B cell (primary cell): ENCODE measurements at places on chromosomes 5 and 9. TPM values are rescaled to one million over a fixed set of nuclear protein-coding genes. Genes with fewer than 3 reads are reported as not detected.

GRCh38 chr9:86794391-86795046 is 152.8 kb downstream of the GAS1 start:
- DNase-seq: no peak

DNA sequence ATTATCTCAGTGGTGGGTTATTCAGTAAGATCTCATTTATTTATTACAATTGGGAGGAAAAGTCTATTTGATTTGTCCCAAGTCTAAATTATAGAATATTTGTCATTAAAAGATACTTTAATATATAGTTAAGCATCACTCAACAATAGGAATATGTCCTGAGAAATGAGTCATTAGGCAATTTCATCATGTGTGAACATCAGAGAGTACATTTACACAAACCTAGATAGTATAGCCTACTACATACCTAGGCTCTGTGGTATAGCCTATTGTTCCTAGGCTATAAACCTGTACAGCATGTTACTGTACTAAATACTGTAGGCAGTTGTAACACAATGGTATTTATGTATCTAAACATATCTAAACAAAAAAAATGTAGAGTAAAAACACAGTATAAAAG is 135.0 kb upstream of the RASA1 start:
- DNase-seq: no peak

Gene MARCHF3
- 35.0 and 42.2 TPM in 2 replicates for total RNA-seq

DNA sequence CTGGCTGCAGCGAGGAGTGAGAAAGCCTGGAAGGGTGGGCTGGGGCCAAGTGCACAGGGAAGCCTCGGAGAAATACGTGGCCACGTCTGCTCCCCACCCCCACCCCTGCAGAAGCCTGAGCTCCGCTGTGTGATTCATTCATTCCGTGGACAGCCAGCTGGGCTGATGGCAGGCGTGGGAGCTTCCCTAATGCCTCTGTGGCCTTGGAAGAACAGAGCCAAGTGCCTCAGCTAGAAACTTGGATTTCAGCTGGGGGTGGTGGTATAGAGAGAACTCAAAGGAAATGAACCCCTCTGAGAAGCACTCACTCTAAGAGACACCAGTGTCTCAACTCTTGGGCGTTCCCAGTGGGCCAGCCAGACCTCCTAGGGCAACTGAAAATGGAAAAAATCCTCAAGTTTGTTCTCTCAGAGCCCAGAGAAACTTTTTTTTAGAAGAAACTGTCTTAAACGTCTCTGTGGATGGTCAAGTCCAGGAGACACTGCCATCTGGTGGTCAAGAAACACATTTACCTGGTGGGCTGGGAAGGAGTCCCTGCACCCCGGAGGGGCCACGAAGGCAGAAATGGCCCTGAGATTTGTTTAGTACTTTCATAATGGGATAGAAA is 18.0 kb downstream of the ATOX1 start:
- peak; percentile 73 for DNase-seq

Gene HARS2
- total RNA-seq: 65.1 and 68.0 TPM in 2 replicates

DNA sequence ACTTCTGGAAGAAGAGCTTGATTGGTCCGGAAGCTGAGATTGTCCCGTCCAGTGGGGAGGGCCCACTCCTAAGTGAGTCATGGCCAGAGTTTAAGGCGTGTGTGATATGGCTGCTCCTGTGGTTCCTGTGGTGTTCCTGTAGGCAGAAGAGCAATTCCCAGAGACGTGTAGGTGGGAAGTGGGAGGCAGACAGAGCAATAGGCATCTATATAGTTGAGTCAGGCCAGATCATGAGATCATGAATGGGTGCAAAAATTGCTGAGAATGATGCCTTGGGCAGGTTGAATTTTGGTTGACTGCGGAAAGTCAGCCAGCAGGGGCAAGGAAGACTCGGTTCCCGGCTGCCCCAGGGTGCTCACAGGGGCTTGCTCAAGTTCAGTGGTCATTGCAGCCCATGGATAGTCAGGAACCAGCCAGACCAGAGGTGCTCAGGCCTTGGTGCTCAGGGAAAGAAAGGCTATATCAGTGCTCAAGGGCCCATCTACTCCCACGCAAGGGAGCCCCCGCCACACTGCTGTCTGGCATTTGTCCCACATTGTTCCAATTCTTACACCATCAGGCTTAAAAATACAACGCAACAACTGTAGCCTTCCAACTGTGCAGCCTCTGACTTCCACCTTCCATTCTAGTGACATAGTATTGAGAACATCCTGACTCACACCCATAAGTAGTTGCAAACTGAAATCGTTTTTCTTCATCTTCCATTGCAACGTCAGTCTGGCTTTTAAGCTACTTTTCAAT is 21.0 kb upstream of the GSN start:
- no peak for DNase-seq

DNA sequence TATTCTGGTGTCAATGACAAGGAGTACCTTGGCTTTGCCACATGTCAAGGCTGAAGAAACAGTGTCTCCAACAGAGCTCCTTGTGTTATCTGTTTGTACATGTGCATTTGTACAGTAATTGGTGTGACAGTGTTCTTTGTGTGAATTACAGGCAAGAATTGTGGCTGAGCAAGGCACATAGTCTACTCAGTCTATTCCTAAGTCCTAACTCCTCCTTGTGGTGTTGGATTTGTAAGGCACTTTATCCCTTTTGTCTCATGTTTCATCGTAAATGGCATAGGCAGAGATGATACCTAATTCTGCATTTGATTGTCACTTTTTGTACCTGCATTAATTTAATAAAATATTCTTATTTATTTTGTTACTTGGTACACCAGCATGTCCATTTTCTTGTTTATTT is 19.8 kb downstream of the CD274 start:
- DNase-seq: no peak

Gene AGXT2
- not detected in 2 replicates for total RNA-seq

DNA sequence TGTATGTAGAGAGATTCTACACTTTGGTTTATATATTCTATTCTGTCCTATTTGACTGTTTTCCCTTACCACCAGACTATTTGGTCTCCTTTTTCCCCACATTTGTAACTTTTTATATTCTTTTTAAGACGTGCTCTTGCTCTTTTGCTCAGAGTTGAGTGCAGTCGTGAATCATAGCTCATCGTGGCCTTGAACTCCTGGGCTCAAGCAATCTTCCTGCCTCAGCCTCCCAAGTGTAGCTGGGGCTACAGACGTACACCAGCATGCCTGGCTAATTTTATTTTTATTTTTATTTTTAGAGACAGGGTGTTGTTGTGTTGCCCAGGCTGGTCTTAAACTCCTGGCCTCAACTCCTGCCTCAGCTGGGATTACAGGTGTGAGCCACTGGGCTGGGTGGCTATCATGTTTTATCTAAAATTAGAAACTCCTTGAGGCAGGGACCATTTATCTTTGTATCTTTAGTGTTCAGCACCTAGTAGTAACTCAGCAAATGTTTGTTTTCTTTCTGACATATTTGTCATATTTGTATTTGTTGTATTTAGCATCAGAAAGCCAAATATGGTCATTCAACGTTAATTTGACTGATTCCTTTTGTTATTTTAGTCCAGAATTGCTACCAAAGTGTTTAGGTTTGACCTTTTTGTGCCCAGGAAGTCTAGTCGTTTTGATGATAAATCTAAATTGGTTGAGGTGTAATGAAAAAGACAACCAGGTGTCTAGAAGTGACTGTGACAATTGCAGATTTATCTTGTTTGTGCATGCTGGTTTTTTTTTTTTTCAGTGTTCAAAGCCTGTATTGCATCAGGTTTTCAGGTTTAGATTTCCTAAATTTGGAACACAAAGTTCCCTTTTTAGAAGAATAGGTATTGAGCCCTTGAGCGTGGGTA is 44.3 kb downstream of the ERBIN start:
- DNase-seq: no peak

Gene RNF14
- total RNA-seq: 26.6 and 28.1 TPM in 2 replicates

DNA sequence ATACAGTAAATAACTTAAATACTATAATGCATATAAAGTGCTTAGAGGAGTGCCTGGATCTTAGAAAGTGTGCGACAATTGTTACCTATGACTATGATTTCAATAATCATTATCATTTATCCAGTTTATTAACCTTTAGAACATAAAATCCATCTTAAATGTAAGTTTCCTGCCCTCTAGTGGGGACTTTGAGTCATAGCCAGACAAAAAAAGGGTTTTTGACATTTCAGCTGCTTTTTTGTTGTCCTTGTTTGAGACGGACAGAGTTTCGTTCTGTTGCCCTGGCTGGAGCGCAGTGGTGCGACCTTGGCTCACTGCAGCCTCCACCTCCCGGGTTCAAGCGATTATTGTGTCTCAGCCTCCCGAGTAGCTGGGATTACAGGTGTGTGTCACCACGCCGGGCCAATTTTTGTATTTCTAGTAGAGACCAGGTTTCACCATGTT is 9.7 kb upstream of the C9orf152 start:
- DNase-seq: peak; percentile 62

DNA sequence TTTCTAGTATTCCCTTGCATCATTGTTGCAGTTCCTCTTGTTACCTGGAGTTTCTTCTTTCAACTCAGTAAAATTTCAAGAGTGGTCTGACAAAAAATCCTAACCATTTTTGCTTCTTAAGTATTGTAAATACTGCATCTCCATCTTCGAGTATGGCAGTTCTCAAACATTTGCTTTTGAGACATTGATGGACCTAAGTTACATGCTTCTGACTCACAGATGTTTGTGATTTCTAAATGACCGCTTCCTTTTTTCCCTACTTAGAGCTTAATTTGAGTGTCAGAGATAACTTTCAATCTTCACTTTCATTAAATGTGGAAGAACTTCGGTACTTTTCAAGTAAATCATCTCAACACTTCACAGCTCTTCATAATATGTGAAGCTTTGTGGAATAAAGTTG is 4.2 kb downstream of the UHRF2 start:
- DNase-seq: peak; percentile 42

GRCh38 chr5:40716000-40716399 is 36.3 kb downstream of the PTGER4 start:
- no peak for DNase-seq

GRCh38 chr5:15819617-15820016 is 319.6 kb downstream of the FBXL7 start:
- no peak for DNase-seq

DNA sequence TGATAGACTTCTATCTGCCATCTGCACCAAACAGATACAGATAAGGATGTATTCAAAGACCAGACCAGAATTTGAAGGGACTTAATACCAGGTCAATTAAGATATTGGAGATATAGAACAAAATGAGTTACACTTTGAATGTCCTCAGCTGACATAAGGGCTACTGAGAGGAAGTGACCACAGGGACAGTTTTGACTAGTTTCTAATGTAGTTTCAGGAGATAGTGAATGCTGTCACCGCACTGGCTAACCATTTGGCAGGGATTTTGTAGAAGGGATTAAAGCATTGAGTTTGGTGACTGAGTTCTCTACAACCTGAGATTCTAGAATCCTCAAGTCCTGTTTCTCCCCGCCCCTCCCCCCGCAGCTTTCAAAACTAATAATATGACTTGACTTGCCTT is 22.7 kb downstream of the CCNH start:
- DNase-seq: no peak

GRCh38 chr5:96453394-96453793 is 20.3 kb upstream of the PCSK1 start:
- no peak for DNase-seq

DNA sequence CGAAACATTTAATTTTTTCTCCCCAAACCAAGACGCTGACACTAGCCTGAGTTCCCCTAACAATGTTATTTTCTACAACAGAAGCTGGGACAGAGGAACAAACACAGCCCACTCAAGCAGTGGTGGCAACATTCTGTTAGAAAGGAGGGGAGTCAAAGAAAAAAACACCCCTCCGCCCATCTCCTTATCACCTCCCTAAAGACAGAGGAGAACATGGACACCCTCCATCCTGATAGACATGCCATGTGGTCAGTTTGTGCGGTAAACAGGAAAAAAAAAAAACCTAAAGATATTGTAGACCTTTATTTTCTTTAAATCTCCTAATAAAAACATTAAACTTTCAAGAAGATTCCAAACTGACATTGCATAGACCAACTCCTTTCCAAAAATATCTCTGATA is 2.9 kb upstream of the DPM2 start:
- DNase-seq: no peak

DNA sequence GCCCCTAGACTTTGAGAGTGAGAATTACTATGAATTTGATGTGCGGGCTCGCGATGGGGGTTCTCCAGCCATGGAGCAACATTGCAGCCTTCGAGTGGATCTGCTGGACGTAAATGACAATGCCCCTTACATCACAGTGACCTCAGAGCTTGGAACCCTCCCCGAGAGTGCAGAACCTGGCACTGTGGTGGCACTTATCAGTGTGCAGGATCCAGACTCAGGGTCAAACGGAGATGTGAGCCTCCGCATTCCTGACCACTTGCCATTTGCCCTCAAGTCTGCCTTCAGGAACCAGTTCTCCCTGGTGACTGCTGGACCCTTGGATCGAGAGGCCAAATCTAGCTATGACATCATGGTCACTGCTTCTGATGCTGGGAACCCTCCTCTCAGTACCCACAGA is 1.3 kb downstream of the PCDHGC4 start:
- no peak for DNase-seq

DNA sequence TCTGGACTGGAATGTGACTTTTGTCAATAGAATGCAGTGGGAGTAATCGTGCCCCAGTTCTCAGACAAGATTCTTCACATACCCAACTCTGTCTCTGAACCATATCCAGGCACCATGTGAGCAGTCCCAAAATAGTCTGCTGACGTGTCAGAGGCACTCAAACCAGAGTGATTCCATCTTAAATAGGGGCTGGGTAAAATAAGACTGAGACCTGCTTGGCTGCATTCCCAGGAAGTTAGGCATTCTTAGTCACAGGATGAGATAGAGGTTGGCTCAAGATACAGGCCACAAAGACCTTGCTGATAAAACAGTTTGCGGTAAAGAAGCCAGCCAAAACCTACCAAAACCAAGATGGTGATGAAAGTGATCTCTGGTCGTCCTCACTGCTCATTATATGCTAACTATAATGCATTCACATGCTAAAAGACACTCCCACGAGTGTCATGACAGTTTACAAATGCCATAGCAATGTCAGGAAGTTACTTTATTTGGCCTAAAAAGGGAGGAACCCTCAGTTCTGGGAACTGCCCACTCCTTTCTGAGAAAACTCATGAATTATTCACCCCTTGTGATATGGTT is 16.9 kb upstream of the PLCXD3 start:
- no peak for DNase-seq

DNA sequence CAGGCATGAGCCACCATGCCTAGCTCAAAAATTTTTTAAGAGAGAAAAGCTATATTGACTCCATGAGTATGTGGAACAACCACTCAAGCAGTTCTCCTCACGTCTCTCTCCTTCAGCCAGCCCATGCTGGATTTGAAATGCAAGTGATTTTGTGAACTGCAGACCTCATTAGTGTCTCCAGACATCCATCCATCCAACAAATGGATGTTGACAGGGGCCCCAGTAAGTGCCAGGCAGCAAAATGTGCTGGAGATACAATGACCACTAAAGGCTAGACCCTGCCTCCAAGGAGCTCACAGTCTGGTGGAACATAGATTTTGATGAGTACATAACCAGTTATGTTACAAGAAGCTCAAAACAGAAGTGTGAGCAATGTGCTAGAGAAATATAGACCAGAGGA is 37.1 kb upstream of the PPARGC1B start:
- no peak for DNase-seq

- DNase-seq: no peak
These were observed 312.2 kb downstream of the SPOCK1 start for GRCh38 chr5:137186759-137187461.

Gene SPINK4
- not detected in 2 replicates for total RNA-seq

Gene SPINK1
- not detected in 2 replicates for total RNA-seq

GRCh38 chr9:134061688-134062371 is 6.0 kb downstream of the BRD3 start:
- no peak for DNase-seq

GRCh38 chr5:143436871-143437270 is 33.4 kb upstream of the NR3C1 start:
- DNase-seq: no peak
